ENCODE measurements at places on chromosomes 1 and 21. TPM values are rescaled to one million over a fixed set of nuclear protein-coding genes. Genes with fewer than 3 reads are reported as not detected.

The HMCN1 gene
- 2.7 TPM for polyA plus RNA-seq

DNA sequence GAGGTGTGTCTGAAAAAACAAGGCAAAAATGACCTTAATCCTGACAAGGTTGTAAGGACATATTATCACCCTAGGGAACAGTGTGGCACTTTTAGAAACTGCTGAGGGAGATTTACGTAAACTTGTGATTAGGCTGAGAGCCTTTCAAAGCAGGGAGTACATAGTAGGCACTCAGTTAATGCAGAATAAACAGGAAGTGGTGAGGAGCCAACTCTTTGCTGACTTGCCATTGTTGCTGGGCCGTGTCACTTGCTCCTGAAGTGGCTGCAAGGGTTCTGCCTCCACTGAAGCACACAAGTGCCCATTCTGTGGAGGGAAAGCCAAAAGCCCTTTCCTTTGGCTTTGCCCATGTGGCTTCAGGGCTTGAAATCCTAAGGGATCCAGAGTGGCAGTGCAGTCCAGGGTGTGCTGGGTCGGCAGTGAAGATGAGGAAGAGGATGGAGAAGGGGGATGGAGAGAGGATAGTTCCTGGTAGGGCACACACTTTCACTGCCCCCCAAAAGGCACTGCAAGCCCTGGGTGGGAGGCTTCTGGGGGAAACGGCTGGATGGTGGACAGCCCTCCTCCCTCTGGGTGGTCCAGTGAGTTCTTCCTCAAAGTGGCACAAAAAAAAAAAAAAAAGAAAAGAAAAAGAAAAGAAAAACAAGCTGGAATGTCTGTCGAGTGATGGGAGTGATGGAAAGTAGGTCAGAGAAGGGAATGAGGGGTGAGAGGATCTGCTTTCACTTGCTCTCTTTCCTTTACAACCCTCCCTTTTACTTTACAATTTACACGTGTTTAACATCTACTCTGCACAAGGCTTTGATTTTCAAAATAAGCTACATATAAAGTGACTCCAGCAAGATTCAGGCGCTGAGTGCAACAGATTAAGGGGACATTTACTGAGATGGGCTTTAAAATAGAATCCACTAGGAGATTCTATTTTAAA is 13.7 kb upstream of the RHEX start:
- peak; percentile 17 for DNase-seq

GRCh38 chr1:163709636-163710035 is 387.9 kb downstream of the NUF2 start:
- no peak for DNase-seq

The CCDC27 gene
- not detected for polyA plus RNA-seq

DNA sequence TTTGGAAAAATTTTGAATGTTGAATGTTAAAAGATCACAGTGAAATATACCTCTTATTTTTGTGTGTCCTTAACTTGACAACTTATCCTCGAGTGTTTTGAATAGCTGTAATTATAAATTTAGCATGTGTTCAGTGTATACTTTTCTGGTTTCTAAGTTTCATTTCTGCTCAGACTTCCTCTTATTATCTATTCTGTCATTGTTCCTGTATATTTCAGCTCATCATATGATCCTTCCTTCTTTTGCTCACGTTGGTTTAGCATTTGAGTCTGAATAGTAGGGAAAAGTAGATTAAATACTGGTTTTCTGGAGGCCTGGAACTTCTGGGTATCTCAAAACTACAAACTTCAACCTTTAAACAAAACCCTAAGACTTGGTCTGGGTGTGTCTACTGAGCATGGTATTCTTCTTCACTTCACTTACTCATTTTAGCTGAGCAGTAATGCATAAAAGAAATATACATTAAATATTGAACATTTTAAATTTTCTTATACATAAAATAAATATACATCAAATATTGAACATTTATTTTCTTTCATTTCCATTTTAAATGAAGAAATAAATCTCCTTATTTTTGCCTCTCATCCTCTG is 3.3 kb upstream of the ATP6V1G3 start:
- DNase-seq, result no peak

- no peak for DNase-seq
Measured at GRCh38 chr1:174572771-174573170, 125.0 kb downstream of the GPR52 start.

The PNRC2 gene
- 218 TPM for polyA plus RNA-seq

- no peak for DNase-seq
Measured at GRCh38 chr1:119953266-119953998, 57.1 kb upstream of the ADAM30 start.

GRCh38 chr1:168726281-168726680 is 2.7 kb downstream of the DPT start:
- no peak for DNase-seq

The DNMT3L gene
- polyA plus RNA-seq, result 0.26 TPM

The H6PD gene
- polyA plus RNA-seq, result 0.99 TPM

- peak; percentile 77 for DNase-seq
Measured at GRCh38 chr1:44534771-44535170, 129.7 kb downstream of the RNF220 start.

DNA sequence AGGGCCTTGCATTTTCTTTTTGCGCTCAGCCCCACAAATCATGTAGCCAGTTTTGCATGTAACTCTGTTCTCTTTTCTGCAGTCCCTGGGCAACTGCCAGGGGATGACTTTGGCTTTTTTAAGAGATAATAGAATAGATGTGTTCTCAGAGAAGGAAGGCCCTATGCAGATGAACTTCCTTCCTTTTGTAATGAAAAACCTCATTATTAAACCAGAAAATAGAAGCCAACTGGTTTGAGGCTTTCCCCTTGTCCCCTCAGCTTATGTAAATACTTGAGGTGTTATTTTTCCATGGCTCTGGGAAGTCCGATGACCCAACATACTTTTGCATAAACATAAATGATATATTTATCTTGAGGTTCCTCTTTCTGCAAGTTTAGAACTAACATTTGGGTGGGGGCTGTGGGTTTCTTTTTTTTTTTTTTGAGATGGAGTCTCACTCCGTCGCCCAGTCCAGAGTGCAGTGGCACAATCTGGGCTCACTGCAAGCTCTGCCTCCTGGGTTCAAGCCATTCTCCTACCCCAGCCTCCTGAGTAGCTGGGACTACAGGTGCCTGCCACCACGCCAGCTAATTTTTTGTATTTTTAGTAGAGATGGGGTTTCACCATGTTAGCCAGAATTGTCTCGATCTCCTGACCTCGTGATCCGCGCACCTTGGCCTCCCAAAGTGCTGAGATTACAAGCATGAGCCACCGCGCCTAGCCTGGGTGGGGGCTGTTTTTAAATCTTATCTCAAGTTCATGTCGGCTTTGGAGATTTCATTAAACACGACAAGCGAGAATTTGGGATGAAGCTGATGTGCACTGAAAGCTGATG is 14.4 kb upstream of the FCRL5 start:
- peak; percentile 27 for DNase-seq

Data from GM23338 (cell line).